A172 (cell line): ENCODE measurements at places on chromosomes 7 and 10.
A peak's percentile ranks its signal among the peaks of the same experiment; 100 is the strongest.

- DNase-seq, result peak; percentile 45
These were observed 170.1 kb downstream of the PKD1L1 start for GRCh38 chr7:47778153-47778661.

- no peak for DNase-seq
These were observed 15.9 kb downstream of the MIOS start for GRCh38 chr7:7582596-7582995.

DNA sequence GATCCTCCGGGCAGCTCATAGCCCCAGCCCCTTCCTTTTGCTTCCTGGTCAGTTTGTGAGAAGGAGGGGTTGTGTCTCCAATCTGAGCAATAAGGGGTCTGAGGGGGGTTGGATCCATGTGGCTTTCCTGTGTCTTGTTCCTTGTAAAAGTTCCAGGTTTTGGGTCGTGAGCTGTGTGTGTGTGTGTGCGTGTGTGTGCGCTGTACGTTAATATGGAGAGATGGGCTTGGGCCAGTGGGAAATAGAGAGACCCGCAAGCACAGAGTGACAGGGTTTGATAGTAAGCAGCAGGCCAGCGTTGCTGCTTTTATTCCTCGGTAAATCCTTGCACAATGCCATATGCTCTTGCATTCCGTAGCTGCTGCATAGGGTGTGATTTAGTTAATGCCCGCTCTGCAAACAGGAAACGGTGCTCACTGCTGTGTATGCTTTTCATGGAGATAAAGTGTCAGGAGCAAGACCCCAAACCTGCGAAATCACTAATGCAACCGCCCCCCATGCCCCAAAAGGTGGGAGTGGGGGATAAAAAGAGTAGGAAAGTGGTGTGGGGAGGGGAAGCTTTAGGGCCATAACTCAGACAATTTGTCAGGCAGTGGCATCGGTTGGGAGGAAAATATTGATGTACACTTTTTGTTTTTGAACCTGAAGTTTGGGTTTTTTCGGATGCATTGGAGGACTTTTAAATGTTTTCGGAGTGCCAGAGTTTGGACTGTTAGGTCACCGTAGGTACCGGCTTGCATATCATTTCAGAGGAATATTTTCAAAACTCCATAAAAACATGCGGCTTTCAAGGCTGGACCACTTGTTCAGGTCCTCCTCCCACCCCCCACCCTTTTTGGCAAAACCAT lies 108.7 kb downstream of the TCF7L2 start:
- no peak for DNase-seq

DNA sequence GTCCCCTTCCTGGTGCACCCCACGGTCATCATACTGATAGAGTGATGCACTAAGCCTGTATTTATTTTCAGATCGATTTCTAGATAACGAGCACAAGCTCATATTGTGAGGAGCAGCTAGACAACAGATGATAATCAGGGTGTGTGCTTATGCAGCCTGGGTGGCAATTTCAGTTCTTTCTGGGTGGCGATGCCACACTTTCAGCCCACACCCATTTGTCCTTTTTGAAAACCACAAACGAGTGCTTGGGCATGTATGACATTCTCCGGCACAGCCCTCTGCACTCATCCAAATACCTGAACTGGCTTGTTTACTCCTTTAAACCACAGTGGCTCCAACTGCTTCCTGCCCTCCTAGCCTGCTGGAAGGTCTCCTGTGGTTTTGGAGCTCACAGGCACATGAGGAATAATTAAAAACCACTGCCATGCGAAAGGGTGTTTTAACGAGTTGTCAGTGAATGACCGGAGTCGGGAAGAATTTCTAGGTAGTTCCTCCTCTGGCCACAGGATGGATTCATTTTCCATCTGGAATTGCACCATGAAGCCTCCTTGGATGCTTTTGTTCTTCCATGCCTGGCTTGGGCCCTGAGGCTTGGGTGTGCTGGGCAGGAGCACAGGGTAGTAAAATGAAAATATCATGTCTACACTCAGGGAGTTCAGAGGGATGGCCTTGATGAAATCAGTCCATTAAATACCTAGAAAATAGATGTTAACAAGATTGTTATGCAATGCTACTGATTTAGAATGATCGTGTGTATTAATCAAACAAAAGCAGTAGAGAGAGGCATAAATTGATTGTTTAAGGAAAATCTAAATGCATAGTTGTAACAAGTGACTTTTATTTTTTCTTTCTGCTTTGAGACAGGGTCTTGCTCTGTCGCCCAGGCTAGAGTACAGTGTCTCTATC lies 52.4 kb upstream of the ITGB1 start:
- peak; percentile 97 for DNase-seq

- no peak for DNase-seq
These were observed 12.3 kb downstream of the AKR1C3 start for GRCh38 chr10:5106553-5106952.

DNA sequence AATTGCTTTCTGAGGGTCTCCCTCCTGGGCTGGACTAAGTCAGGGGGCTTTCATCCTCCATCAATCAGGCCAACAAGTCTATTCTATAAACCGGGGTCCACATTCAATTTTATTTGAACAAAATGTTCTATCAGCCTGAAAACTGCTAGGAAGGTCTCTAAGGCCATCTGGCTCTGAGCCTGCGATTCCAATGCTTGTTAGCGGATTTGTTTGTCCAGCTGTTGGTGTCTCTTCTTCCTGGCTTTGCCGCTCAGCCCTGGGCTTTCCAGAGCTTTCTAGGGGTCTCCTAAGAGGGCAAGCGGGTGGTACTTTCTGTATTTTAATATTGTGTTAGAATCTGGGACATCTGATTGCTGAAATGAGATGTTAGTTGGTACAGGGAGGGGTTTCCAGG lies 136.7 kb downstream of the VIPR2 start:
- DNase-seq, result no peak

GRCh38 chr7:1124164-1124563 lies 35.8 kb downstream of the ZFAND2A start:
- no peak for DNase-seq

DNA sequence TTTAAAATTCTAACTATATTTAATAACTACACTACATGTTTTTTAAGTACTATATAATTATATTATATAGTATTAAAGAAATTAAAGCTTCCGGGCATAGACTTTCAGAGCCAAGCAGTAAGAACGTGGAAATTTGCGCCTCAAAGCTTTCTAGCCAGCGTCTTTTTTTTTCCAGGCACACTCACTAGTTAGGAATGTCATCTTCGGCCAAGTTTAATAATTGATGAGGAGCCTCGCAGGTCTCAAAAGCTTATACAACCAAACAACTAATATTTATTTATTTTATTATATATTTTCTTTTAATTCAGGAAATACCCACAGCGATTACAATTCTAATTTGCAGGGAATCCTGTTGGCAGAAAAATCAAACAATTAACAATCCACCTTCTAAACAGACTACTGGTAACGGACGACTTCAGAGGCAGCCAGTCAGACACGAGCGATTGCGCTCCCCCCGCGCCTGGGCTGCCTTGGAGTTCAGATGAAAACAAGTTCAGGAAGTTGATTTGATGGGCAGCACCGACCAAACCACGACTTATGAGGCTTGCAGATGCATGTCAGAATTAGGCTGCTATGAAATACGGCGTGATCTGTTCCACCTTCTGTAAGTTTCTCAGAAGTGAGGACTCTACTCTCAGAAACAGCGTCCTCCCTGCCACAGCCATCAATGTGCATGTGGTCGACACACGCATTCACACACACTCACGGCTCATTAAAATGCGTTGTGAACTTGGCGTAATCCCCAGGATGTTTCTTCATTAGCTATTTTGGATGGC lies 431.8 kb upstream of the MGMT start:
- DNase-seq, result no peak

- no peak for DNase-seq
These were observed 235.6 kb downstream of the DGKB start for GRCh38 chr7:14666913-14667312.

DNA sequence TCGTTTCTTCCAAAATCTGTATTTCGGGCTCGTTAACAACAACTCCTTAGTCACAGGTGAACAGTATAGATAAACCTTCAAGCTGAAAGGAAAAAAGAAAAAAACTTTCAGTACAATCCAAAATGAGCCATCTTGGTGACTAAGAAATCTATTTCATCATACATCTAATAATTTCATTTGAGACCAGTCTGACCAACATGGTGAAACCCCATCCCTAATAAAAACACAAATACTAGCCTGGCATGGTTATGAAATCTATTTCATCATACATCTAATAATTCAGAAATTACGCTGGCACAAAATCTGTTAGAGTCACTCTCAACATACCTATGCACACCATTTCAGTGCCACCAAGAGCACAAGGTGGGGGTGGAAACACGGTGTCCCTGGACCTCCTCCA lies 8.8 kb downstream of the DCLRE1C start:
- no peak for DNase-seq

GRCh38 chr10:73941300-73941699 lies 30.4 kb downstream of the PLAU start:
- peak; percentile 75 for DNase-seq

- DNase-seq, result peak; percentile 48
These were observed 132.7 kb downstream of the ELAPOR2 start for GRCh38 chr7:86926732-86927131.

GRCh38 chr10:27500096-27500495 lies 4.0 kb upstream of the RAB18 start:
- DNase-seq, result no peak

- no peak for DNase-seq
These were observed 122.9 kb upstream of the PPP2R2D start for GRCh38 chr10:131777921-131778320.

GRCh38 chr10:58512491-58513187 lies at the start of gene BICC1:
Gene BICC1 (plus strand): TSS chr10:58512872. CDS start chr10:58513144, 272 bp downstream.
- no peak for DNase-seq

GRCh38 chr10:101258179-101258885 lies 29.1 kb upstream of the LBX1 start:
- peak; percentile 29 for DNase-seq

DNA sequence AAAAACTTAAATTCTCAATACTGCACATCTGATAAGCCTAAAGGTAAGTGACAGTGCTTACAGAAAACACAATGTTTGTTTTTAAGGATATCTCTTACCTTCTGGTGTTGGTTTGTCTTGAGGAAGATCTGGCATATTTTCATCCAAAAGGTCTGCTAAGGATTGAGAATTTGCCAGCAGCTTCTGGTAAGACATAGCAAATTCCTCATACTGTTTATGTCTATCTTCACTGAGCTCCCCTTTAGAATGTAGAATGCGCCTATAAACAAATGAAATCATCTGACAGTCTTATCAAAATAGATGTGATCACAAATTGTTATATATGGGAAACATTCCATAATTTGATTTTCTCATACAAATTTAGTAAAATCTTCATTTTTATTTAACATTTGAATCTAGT lies 28.7 kb downstream of the UPF2 start:
- no peak for DNase-seq

GRCh38 chr7:32298408-32299132 lies 191.6 kb downstream of the LSM5 start:
- peak; percentile 6 for DNase-seq

GRCh38 chr10:4154191-4154715 lies 369.2 kb upstream of the KLF6 start:
- DNase-seq, result no peak

DNA sequence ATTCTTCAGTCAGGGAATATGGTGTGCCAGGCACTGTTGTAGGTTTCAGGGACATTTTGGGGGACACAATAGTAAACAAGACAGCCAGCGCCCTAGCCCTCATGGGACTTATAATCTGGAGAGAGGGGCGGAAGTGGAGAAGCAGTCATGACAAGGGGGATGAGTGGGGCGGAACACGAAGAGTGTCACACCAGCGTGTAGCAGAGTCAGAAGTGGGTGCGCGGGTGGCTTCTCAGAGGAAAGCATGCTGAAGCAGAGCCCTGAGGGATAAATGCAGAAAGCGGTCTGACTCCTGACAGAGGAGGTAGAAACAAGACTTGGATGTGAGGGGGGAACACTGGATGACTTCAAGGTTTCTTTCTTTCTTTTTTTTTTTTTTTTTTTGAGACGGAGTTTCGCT lies 160.3 kb upstream of the LYZL2 start:
- no peak for DNase-seq

GRCh38 chr10:34008656-34009055 lies 674.2 kb upstream of the NRP1 start:
- no peak for DNase-seq

GRCh38 chr10:106078895-106079576 lies 1085.5 kb downstream of the SORCS1 start:
- peak; percentile 42 for DNase-seq

- no peak for DNase-seq
These were observed 156.8 kb upstream of the TNS3 start for GRCh38 chr7:47738563-47739166.

- DNase-seq, result no peak
These were observed 33.9 kb upstream of the CTTNBP2 start for GRCh38 chr7:117907049-117907640.

DNA sequence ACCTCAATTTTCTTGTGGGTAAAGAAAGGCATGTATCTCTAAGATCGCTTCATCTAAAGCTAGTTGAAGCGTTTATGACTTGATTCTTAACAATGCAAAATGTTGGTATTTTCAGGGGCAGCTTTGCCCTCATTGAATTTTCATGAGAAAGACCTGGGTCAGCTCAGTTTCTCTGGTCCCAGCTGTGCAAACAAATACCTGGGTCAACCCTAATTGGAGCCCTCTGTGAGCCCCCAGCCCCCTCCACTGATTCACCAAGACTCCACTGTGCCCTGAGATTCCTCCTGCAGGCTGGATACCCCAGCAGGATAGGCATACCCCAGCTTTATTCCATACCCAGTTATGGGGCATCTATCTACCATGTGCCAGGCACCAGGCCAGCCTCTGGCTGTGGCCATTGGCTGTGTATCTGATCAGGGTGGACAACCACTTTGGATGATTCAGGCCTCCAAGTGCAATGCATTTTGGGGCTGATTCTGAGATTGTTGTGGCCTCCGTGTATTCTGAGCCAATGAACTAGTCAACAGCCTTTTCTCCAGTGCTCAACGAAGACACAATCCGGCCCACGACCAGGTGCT lies 201.9 kb downstream of the MYOF start:
- DNase-seq, result no peak

GRCh38 chr10:33661580-33662336 lies 327.3 kb upstream of the NRP1 start:
- DNase-seq, result peak; percentile 93

DNA sequence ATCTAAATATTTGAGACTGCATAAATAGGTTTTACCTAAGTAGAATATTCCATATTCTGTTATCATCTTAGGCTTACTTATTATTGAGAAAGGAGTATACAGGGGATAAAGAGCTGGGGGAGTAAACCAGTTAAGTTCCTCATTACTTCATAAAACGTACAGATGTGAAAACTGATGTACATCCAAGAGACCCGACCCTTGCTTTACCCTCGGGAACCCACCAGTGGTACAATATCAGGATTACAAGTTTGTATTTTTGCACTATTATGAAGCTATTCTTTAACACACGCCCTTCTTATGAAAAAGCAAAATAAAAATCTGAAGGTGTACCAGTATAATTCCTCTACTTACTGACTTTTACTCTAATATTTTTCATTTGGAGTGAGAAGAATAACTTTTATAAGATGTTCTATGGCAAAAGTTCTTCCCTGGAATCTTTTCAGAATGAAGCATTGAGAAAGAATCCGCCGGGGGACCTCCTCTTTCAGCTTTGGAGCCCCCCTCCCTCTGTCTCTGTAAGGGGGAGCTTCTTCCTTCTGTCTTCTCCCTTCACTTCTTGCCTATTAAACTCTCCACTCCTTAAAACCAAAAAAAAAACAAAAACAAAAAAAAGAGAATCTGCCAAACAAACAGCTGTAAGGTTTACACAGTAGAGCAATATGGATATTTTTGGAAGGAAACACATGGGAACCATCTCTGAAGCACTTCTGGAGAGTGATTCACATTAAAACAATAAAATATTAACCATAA lies 550.0 kb downstream of the TNS3 start:
- no peak for DNase-seq

- peak; percentile 55 for DNase-seq
These were observed at the start of gene BMI1 for GRCh38 chr10:22320591-22321155. Gene BMI1 (plus strand): TSS chr10:22321099. CDS start chr10:22326450, 5,351 bp downstream.

- peak; percentile 33 for DNase-seq
These were observed 59.3 kb downstream of the NUDCD3 start for GRCh38 chr7:44431091-44431608.
